ENCODE measurements at places on chromosomes 6 and 20.

- no peak for DNase-seq
These were observed 66.3 kb downstream of the NCOA3 start for GRCh38 chr20:47568019-47568418.

- no peak for DNase-seq
These were observed 14.1 kb downstream of the SLC4A11 start for GRCh38 chr20:3224681-3225421.

GRCh38 chr6:106250953-106251352 is 74.6 kb downstream of the ATG5 start:
- DNase-seq, result no peak

GRCh38 chr6:72111611-72112010 is 225.3 kb downstream of the RIMS1 start:
- DNase-seq, result no peak

GRCh38 chr6:42448391-42448790 is 3.3 kb downstream of the TRERF1 start:
- no peak for DNase-seq
